ENCODE measurements at places on chromosomes 4 and X.

DNA sequence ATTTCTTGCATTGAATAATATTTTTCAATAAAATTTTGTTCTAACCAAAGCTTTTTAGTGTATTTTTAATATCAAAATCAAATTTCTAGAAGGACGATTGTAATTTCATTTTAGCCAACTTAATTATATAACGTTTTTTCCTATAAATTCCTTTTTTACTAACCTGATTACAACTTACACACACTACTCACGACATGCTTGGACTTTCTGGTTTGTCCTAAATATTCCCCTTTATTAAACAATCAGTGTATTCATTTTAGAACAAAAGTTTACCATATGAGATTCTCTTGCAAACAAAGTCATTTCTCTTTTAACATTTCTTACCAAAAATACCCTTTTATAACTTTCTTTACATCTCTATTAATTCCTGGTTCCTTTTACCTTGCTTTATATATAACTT is 173.7 kb downstream of the PWWP3B start:
- no peak for DNase-seq

GRCh38 chr4:159273141-159273438 is 170.2 kb downstream of the RAPGEF2 start:
- no peak for DNase-seq

DNA sequence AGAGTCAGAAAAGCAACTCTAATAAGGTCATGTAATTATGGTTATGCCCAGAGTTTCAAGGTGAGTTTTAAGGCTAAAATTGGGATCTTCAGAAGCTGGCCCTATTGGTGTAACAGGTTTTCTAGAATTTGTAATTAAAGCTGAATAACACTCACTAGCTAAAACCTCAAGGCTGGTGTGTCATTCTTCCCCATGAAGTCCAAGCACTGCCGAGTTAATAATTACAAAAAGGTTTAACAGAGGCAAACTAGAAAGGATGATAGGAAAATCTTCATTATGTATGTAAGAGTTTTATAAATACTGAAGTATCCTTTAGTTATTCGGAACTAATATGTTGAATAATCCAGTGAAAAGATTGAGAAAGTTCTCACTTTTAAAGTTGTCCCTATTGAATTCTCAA is 34.3 kb downstream of the MXRA5 start:
- no peak for DNase-seq

- peak; percentile 5 for DNase-seq
Observed at GRCh38 chr4:87838890-87839591, 6.3 kb downstream of the MEPE start.

- DNase-seq = no peak
Observed at GRCh38 chr4:165894159-165894558, 21.1 kb downstream of the TLL1 start.

DNA sequence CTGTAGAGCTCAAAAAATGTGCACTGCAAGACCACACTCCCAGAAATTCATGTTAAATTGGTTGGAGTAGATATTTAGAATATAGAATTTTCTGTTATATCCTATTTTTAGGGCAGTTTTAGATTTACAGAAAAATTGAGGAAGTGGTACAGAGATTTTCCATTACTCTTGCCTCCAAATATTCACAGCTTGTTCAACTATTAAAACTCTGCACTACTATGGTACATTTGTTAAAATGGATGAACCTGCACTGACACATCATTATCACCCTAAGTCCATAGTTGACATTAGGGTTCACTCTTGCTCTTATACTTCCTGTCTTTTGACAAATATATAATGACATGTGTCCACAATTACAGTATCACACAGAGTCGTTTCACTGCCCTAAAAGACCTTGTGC is 1724.5 kb downstream of the C4orf33 start:
- no peak for DNase-seq

- peak; percentile 76 for DNase-seq
Observed at GRCh38 chr4:138595731-138596460, 353.7 kb upstream of the SLC7A11 start.

GRCh38 chrX:42119076-42119475 is 195.7 kb upstream of the CASK start:
- DNase-seq = peak; percentile 68

GRCh38 chr4:124432500-124432899 is 280.0 kb downstream of the ANKRD50 start:
- peak; percentile 72 for DNase-seq

GRCh38 chr4:184028561-184029374 is 123.7 kb downstream of the STOX2 start:
- no peak for DNase-seq

DNA sequence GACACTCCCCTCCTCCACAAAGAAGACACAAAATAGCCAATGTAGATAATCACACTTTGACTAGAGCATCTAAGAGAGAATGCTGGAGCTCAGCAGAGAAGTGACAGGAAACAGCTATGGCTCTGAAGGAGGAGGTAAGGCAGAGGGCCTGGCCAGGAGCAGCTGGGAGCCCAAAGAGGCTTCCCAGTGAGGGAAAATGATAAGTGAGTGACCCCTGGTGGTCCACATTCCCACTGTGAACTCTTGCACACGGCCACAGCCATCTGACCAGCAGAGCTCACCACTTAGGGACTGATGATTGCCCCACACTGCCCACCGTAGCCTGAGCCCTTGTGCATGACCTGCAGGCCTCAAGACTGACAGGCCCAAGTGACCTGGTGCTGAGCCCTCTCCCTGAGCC is 162.7 kb upstream of the GALNTL6 start:
- no peak for DNase-seq

- DNase-seq = peak; percentile 97
Observed at GRCh38 chr4:184792950-184793555, 32.7 kb downstream of the ACSL1 start.

- peak; percentile 49 for DNase-seq
Observed at GRCh38 chrX:101348452-101349192, at the start of gene TIMM8A. TSS of gene TIMM8A (minus strand) at chrX:101348742. CDS start at chrX:101348664, 78 bp downstream.

DNA sequence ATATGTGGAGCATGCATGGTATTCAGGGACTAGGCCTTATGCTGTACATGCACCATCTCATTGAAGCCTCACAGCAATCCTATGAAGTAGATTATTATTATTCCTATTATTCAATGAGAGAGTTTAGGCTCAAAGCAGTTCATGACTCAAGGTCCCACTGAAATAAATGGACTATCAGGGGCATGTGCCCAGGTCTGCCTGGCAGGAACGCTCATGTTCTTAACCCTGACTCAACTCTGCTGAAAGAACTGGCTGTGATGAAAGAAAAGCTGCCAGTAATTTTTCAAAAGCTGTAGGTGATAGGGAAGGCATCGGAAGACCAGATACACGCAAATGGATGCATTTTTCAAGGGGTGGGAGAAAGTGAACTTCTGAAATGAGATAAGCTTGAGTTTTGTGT is 243.4 kb downstream of the PTTG2 start:
- no peak for DNase-seq

DNA sequence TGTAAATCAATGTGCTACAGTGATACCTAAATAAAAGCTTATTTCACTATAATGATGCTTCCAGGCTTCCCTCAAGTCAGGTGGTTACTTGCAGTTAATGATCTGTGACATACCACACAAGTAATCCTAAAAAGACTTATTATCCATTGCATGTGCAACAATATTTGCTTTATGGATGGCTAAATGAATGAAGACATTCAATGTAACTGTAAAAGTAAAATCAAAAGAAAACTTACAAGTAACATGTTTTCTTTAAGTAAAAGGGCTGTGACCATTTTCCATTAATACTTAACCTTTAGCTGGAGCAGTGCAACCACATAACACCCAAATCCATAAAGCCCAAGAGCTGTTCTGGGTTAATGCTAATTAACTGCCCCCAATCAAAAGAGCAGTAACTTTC is 42.6 kb downstream of the RAB28 start:
- DNase-seq = no peak

DNA sequence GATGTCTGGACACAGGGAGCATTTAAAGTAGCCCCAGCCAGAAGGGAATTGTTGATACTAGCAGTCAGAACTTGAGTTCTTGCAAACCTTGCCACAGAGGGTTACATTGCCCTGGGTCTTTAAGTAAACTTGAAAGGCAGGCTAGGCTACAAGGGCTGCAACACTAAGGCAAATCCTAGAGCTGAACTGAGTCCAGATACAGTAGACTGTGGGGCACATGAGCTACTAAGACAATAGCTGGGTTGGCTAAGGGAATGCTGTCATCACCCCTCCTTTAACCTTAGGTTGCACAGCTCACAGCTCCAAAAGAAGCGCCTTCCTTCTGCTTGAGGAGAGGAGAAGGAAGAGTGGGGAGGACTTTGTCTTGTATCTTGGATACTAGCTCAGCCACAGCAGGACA is 35.6 kb downstream of the SH3BGRL start:
- no peak for DNase-seq

DNA sequence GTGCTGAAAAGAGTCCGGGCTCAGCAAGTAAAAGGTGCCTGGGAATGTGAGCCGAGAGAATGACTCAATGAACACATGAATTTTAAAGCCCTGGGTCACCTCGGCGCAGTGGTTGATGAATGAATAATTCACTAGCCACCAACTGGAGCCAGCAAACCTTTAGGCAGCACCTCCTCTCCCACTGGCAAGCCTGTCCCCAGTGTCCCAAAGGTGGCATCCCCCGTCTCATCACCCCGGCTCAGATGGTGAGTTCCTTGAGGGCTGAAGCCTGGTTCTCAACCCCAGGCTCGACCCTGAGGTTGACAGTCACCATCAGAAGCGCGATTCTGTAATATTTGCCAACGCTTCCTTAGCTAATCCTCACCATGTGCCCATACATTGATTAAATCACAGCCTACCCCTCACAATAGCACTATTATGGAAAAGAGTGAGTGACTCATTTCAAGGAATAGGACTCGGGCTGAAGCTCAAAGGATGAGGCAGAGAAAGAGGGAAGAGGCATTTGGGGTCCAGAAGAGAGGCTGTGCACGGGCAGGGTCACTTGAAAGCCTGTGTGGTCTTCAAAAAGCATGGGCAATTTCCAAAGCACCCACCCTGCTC is 2.7 kb upstream of the CCNQ start:
- DNase-seq = no peak

- DNase-seq = peak; percentile 5
Observed at GRCh38 chrX:77347572-77347971, 99.6 kb upstream of the FGF16 start.

- DNase-seq = no peak
Observed at GRCh38 chr4:185958094-185958747, 110.7 kb upstream of the TLR3 start.

- DNase-seq = peak; percentile 36
Observed at GRCh38 chr4:78057600-78058550, 752 bp downstream of the FRAS1 start.

GRCh38 chr4:121998024-121998423 is 46.2 kb upstream of the TRPC3 start:
- no peak for DNase-seq

DNA sequence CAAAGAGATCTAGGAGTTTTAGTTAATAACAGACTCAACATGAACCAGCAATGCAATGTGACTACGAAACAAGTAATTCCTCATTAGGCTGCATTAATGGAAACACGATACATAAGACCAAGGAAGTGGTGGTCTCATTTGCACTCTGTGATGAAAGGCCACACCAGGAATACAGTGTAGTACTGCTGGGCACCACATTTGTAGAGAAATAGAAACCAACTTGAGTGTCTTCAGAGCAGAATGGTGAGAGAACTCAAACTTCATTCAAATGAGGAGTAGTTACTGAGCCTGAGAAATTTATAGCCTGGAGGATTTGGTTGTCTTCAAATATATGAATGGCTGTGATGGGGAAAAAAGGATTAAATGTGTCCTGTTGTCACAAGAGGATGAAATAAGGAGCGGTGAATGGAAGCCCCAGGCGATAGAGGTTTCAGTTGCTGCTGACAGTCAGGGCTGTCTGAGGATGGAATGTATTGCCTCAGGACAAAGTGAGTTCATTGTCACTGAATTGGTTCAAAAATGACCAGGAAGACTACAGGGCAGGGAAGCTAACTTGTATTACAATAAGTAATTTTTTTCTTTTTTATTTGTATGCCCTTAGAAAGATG is 50.9 kb downstream of the NFKB1 start:
- no peak for DNase-seq

DNA sequence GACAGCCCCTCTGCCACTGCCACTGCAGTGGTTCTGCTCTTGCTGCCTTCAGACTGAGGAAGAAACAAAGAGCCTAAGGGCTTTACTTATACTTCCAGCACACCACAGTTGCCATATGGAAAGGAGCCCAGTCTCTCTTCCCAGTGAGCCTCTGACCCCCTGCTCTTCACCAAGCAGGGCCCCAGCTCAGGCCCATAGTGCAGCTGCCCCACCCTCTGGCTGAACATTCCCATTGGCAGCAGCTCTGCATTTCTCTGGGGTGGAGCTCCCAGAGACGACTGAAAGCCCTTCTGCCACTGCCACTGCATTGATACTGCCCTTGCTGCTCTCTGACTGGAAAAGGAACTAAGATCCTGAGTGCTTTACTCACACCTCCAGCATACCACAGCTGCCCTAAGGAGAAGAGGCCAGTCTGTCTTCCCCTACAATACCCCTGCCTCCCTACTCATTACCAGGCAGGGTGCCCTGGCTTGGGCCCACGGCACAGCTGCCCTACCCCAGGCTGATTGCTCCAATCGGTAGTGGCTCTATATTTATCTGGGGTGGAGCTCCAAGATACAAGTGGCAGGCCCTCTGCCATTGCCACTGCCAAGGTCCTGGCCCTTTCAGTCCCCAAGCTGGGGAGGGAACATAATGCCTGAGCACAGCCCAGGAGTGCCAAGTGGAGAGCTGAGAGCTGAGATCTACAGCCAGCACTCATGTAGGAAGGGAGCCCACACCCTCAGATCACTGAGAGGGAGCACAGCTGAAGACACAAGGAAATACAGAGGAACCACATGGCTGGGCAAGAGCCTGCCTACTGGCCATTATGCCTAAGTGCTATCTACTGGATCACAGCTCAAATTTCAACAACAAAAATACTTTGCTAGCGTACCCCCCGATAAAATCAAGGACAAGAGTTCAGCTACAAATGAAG is 36.0 kb downstream of the AWAT2 start:
- DNase-seq = no peak

- no peak for DNase-seq
Observed at GRCh38 chrX:72107320-72107719, 24.4 kb downstream of the RTL5 start.

DNA sequence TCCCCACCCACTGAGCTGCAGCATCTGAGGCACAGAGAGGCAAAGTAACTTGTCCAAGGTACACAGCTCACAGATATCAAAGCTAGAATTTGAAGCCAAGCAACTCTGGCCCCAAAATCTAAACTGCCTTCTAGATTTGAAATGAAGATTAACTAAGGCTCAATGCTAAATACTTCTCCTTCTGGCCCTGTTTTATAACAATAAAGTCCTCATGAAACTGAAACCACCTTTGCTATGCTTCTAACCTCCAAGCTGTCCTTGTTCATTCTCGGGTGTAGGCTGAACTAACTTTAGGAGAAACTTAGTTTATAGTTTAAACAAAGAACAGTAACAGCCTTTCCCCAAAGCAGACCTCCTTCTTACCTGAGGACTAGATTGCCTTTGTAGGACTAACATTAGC is 93.6 kb downstream of the DCTD start:
- no peak for DNase-seq

DNA sequence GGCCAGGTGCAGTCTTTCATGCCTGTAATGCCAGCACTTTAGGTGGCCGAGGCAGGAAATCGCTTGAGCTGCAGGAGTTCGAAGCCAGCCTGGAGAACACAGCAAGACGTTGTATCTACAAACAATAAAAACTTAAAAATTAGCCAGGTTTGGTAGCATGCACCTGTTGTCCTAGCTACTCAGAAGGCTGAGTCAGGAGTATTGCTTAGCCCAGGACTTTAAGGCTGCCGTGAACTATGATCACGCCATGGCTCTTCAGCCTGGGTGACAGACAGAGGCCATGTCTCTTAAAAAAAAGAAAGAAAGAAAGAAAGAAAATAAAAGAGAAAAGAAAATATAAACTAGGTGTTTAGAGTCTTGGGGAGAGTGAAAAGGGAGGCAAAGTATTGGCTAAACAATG is 96.4 kb upstream of the PDE5A start:
- DNase-seq = no peak

GRCh38 chr4:21320034-21320433 is 619.8 kb downstream of the PACRGL start:
- DNase-seq = no peak

Measured in astrocyte (in vitro differentiated cells and primary cell).